ENCODE measurements at places on chromosomes 7 and 10. TPM values are rescaled to one million over a fixed set of nuclear protein-coding genes. Genes with fewer than 3 reads are reported as not detected.

Gene CALCR
- 0.48 TPM for total RNA-seq

Gene SHOC2
- total RNA-seq, result 77.5 TPM

Gene ELOVL3
- total RNA-seq, result not detected

Gene PTPRN2
- total RNA-seq, result 0.72 TPM

Gene CYP3A4
- total RNA-seq, result 0.72 TPM

Gene TFEC
- 16.6 TPM for total RNA-seq

Gene CYP2C19
- 6.3 TPM for total RNA-seq

Gene GIMAP6
- 8.7 TPM for total RNA-seq

Gene SRI
- 50.8 TPM for total RNA-seq

Gene NUP205
- total RNA-seq, result 53.2 TPM

Gene IFIT2
- total RNA-seq, result 9.1 TPM

Gene GPRIN2
- total RNA-seq, result 9.6 TPM
